Esophagus squamous epithelium (tissue), 5 donors: ENCODE measurements at places on chromosomes 7 and 10. TPM values are rescaled to one million over a fixed set of nuclear protein-coding genes. Genes with fewer than 3 reads are reported as not detected.

The DLX6 gene
- not detected for total RNA-seq

The SLC16A12 gene
- 0.23 TPM for total RNA-seq

The SH2B2 gene
- 3.4 TPM for total RNA-seq

The CYP3A7 gene
- not detected for total RNA-seq

The NANOS1 gene
- total RNA-seq = 1.3 TPM

The OR9A2 gene
- not detected for total RNA-seq

The HECTD2 gene
- 6.1 TPM for total RNA-seq

The TMEM139 gene
- total RNA-seq = 0.15 TPM

The CUL1 gene
- 46.3 TPM for total RNA-seq
